ENCODE measurements at places on chromosomes 6 and 20.

GRCh38 chr6:133502441-133503335 is 261.5 kb downstream of the EYA4 start:
- DNase-seq = no peak

- DNase-seq = no peak
These were observed 12.9 kb downstream of the VEGFA start for GRCh38 chr6:43782764-43783513.

- DNase-seq = no peak
These were observed 1.7 kb downstream of the NECAB3 start for GRCh38 chr20:33672426-33673113.

- no peak for DNase-seq
These were observed 146.8 kb downstream of the CDC5L start for GRCh38 chr6:44534291-44534690.

- DNase-seq = no peak
These were observed 278.3 kb upstream of the SGK1 start for GRCh38 chr6:134596191-134596590.

GRCh38 chr6:71408787-71409723 is 120.4 kb downstream of the OGFRL1 start:
- DNase-seq = no peak

GRCh38 chr6:21230536-21230935 is 363.0 kb upstream of the SOX4 start:
- DNase-seq = no peak

GRCh38 chr6:3231247-3232016 is 4.0 kb upstream of the TUBB2B start:
- no peak for DNase-seq

- no peak for DNase-seq
These were observed 332.3 kb downstream of the BCKDHB start for GRCh38 chr6:80438772-80439171.

GRCh38 chr6:150184850-150185731 is 42.2 kb downstream of the PPP1R14C start:
- no peak for DNase-seq

GRCh38 chr20:51456511-51457509 is 85.7 kb downstream of the NFATC2 start:
- DNase-seq = no peak

All from CD4-positive, alpha-beta T cell treated with Interleukin-21 for 1 hour (primary cell).